ENCODE measurements at places on chromosomes 2 and 18.

DNA sequence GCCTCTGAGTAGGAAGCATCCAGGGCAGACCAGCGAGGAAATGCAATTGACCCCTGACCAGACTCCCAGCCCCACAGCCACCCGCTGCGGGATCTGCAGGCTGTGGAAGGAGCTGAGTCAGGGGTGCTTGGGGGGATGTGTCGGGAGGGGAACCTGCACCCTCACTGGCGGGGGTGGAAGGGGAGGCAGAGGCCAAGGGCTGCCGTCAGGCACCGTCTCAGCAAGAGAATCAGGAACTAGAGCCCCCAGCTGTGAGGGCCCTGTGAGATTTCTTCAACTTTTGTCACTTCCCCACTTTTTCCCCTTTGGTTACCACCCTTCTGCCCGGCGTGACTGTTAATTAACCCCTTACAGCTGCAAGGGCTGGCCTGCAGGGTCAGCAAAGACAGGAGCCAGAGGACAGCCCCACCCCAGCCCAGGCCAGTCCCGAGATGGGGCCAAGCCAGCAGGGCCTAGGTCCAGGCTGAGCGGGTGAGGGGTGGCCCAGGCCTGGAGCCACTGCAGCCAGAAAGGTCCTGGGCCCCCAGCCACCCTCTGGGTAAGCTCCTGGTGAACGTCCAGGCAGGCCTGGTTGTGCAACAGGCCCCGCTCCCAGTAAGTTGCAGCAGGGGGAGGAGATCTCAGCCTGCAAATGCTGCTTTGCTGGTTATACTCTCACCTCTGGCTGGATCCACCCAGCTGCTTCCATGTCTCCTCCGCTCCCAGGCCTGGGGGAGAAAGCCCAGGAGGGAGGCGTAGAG lies 147.0 kb upstream of the ID2 start:
- no peak for DNase-seq

- no peak for DNase-seq
Measured at GRCh38 chr2:6452702-6453481, 412.8 kb downstream of the CMPK2 start.

GRCh38 chr2:172329416-172329773 lies 98.0 kb upstream of the ITGA6 start:
- no peak for DNase-seq

DNA sequence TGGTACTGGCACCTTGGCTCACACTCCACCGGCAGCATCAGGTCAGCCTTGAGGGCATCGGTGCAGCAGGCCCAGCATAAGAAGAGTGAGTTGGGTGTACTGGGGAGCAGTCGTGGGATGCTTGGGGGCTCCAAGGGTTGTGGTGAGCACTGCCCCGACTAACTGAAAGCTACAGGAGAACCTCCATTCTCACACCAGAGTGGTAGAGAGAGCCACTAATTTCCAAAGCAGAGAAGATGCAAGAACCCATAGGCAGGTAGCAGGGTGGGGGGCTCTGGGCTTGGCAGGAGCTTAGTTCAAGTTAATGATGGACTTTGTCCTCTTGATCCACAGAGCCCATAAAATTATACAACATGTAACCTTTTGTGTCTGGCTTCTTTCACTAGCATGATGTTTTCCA lies 148.0 kb upstream of the SMAD2 start:
- DNase-seq, result no peak

DNA sequence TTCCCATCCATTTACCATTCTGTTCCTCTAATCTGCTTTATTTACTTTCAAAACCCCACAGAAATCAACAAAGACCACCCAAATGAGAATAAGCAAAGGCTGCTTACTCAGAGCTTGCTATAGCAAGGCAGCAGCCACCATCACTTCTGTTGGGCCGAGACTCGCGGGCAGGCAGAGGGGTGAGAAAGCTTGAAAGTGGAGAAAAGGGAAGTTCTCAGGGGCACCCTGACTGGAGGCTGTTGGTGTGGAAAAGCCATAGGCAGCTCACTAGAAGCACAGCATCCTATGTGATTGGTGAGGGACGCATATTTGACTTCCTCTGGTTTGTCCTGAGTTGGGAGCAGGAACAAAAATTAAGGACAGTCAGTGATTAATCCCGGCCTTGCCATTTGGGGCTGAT lies 269.7 kb upstream of the THSD7B start:
- no peak for DNase-seq

GRCh38 chr2:213247566-213247965 lies 36.7 kb upstream of the SPAG16 start:
- DNase-seq, result no peak

DNA sequence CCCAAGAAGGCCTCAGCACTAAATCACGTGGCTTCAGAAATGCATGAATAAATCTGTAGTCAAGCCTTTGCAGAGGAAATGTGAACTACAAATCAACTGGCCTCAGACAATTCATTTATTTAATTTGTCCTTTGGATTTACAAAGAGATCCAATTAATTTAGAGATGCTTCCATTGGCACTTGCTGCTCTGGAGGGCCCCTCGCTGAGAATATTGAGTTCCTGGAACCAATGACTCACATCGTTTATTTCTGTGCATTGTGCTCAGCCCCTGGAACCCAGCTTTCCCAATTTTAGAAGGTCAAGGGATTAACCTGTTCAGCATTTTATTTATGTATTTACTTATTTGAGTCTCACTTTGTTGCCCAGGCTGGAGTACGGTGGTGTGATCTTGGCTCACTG lies 47.2 kb upstream of the MGAT4A start:
- no peak for DNase-seq

DNA sequence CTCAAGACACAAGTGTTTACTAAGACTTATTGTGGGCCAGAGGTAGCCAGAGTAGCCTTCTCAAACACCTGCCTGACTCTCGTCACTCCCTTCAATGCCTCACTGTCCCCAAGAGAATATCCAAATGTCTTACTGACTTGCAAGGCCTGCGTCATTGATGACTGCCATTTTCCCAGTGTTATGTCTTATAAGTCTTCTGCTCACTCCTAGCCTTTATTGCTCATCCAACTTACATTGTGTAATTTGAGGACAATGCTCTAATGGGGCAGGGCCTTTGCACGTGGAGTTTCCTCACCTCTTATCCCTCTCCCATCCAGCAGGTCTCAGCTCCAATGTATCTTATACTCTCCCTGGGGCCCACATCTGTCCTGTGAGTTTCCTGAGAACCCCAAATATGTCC lies 10.1 kb upstream of the CD226 start:
- DNase-seq, result no peak

GRCh38 chr2:44016282-44016681 lies 20.5 kb upstream of the LRPPRC start:
- DNase-seq, result no peak

GRCh38 chr2:234414596-234414995 lies 82.3 kb downstream of the ARL4C start:
- no peak for DNase-seq

DNA sequence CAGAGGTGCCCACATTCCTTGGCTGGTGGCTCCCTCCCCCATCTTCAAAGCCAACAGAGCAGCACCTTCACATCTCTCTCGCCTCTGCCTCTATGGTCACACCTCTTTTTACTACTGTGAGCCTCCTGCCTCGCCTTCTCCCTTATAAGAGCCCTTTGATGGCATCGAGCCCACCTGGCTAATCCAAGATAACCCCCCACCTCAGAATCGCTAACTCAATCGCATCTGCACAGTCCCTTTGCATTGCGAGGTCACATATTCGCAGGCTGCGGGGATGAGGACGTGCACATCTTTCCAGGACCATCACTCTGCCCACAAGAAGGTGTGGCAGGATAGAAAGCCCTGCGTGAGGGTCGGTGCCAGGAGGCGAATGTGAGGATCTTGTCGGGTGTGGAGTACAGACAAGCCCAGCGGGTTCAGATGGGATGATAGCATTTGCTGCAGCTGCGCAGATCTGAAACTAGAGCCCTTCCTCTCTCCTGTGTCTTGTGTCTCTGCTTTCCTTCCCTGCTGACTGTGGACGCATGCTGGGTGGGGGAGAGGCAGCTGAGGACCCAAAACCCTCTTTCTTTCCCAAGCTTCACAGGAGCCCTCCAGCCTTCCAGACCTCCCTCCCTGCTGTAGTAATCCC lies 148.3 kb upstream of the HDAC4 start:
- DNase-seq, result no peak

DNA sequence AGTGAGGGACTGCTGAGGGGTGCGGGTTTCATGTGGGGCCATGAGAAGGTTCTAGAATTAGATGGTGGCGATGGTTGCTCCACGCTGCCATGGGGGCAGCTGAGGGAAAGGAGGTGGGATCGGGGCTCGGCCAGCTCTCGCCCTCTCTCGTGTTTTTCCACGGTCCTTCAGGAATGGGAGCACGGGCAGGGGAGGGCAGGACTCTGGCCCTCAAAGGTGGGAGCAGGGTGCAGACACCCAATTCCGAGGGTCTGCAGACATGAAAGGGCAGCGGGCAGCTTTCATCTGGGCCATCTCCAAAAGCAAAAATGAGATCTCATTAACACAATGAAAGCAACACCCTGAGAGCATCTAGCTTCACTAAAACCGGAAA lies 53.4 kb upstream of the SALL3 start:
- DNase-seq, result no peak

DNA sequence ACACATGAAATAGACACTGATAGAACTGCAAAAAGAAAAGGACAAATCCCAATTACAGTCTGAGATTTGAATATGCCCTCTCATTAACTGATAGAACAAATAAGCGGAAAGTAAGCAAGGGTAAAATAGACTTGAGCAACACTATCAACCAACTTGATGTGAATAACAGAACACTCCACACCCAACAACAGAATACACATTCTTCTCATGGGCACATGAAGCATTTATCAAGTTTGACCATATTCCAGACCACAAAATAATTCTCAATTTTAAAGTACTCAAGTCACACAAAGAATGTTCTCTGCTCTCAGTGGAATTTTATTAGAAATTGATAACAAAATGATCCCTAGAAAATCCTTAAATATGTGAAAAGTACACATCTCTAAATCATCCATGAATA lies 19.0 kb downstream of the ETAA1 start:
- DNase-seq, result no peak

GRCh38 chr2:235757212-235757611 lies 263.4 kb downstream of the AGAP1 start:
- DNase-seq, result no peak

- peak; percentile 55 for DNase-seq
Measured at GRCh38 chr2:26745609-26746327, 18.3 kb upstream of the SLC35F6 start.

- DNase-seq, result no peak
Measured at GRCh38 chr2:139631966-139632365, 851.8 kb upstream of the NXPH2 start.

- no peak for DNase-seq
Measured at GRCh38 chr18:58005011-58005410, 39.0 kb upstream of the NEDD4L start.

DNA sequence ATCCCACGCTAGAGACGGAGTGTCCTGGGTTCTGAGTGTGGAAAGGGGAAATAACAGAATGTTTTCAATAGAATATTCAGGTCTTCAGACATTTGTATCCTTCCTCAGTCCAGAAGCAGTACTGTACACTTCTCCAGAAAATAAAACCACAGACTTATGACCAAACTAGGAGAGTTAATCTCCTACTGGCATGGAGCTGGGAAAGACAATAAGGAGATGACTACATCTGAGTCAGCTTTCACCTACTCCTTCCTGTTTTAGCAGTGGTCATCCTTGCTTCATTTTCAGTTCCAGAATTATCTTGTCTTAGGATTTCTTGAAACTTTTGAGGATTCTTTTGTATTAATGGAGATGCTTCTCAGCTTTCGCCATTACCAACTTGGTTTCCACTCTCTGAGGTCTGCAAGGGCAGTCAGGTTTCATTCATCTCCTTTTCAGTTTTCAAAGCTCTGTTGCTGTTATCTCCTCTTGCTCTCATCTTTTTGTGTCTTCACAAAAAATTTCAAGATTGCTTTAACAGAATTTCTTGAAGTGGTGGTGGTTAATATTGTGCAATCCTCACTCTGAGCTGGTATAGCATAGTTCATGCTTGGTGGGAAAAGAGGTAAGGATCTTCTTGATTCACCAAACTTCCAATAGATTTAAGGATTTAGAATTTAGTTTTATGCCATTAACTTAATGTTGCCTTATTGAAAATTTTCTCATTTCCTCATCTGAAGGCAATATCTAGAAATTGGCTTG lies 23.7 kb upstream of the NR4A2 start:
- DNase-seq, result no peak

DNA sequence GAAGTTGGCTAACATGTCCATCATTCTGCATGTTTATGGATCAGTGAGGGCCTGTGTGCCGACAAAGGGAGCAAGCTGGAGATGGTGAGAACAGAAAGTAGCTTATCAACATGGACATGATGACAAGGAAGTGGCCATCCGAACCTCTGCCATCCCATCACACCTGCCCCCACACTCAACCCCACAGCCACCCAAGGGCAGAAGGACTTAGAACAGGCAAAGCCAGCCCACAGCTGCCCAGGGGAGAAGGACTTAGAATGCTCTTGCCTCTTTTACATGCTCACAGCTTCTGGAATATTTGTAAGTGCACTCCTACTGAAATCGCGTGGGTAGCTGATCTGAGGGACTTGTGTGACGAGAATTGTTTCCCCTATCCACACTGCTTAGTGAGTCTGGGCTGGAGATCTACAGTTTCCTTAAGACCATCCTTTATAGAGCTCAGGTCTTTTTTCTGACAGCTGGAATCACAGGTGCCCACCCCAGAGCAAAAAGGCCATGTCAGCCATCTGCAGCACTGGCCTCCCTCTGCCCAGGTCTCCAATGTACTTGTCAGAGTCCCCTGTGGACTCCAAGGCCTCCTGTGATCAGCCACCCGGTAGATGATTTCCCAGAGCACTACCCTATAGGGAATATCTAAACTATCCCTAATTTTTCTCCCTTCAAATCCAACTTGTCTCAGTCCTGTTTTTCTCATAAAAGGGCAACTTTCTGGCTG lies 154.1 kb downstream of the SMAD7 start:
- DNase-seq, result no peak

DNA sequence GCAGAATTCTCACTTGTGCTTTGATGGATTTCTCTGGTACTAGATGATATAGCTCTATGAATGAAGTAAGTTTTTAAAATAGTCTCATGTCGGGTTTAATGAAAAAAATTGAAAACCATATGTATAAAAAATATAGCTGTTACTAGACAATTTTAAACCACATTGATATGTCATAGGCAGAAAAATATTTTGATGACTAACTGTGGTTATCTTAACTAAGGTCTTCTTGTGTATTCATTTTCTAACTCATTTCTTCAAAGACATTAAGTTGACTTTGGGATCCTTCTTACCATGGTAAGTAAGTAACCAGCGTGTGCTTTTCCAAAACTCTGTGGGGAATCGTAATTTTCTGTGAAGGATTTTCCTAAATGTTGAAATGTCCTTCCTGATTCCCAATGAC lies 160.9 kb upstream of the COL3A1 start:
- DNase-seq, result no peak

DNA sequence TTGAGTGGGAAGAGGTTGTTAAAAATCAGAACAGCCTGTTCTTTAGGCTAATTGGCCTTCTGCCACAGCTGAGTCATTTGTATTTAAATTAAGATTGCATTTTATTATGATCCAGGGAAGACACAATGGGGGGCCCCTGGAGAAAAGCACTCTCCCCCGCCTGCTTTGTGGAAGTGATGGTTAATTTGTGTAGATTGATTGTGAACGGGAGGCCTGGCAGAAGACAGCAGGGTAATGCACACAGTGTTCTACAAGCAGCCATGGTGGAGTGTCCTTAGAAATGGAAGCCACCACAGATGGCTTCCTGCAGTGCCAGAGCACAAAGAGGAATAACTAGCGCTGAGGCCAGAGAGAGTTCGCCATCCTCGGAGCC lies 19.6 kb downstream of the RAMP1 start:
- DNase-seq, result no peak
